NCI-H2029 treated with DMSO at 0.1 percent for 48 hours (cell line): ENCODE measurements at places on chromosomes 12 and 14.

DNA sequence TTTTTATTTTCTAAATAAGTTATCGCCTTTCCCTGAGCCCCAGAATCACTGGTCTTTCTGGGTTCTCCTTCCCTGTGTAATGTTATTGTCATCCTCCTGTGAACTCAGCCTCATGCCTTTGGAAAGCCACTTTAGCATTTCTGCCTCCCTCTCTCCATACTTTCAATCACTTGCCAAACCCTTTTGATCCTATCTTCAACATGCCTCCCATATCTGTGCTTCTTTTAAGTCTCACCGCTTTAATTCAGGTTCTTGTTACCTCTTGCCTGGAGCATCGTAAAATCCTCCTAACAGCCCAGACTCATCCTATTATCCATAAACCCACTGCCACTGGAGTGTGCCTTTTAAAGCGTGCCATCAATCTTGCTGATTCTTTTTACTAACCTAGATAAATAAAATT, 321.8 kb downstream of the BMP4 start:
- DNase-seq, result no peak

GRCh38 chr12:106138633-106139421, at the start of gene NUAK1:
TSS of gene NUAK1 (minus strand) at chr12:106138954. CDS start at chr12:106138653, 301 bp downstream.
- DNase-seq, result peak; percentile 12

DNA sequence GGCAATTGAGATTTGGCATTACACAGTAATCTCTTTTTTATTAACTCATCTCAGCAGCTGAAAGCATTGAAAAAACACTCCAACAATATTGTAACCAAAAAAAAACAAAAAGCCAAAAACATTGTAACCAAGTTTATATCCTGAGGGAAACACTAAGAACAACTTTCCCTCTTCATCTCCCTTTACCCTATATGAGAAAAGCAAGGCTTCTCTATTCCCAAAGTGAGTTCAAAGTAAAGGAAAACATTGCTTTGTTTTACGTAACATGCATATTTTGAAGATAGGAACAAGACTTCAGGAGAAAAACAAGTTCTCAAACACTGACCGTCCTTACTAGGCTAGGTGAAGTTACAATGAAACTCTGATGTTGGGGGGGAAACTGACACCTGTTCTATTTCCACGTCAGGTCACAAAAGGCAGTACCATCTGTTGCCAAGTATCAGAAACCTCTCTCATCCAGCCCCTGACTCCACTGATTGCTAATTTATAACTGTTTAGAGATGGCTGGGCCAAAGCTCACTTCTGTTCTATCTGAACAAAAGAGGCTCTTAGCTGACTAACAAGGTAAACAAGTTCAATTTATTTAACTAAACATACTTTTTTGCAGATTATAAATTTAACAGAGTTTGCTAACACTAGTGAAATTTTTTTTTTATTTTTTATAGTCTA, 67.9 kb upstream of the PLXNC1 start:
- DNase-seq, result no peak

DNA sequence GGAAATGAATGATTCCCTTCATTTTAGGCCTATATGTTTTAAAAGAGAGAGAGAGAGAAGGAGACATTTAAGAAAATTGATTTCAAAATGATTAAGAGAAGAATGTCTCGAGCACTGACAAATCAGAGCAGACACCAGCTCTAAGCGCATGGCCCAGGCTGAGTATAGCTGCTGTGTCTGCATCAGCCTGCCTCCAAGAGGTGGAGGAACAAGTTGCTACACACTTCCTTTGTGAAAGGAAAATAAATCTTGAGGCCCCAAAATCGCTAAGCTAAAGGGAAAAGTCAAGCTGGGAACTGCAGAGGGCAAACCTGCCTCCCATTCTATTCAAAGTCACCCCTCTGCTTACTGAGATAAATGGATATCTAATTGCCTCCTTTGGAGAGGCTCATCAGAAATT, 728.7 kb upstream of the TMEM132C start:
- DNase-seq, result no peak

DNA sequence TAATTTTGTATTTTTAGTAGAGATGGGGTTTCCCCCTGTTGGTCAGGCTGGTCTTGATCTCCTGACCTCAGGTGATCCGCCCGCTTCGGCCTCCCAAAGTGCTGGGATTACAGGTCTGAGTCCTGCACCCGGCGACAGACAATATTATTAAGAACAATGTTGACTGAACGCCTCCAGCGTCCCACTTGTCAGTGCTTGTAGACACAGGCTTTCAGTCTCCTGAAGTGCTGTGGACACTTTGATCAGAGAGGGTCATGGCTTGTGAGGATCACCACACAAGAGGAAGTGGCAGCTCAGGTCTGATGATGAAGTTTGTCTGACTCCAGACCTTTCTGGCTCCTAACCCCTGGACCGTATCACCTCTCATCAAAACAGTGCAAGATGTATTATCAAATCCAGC, 114.6 kb downstream of the CHST11 start:
- DNase-seq, result no peak

DNA sequence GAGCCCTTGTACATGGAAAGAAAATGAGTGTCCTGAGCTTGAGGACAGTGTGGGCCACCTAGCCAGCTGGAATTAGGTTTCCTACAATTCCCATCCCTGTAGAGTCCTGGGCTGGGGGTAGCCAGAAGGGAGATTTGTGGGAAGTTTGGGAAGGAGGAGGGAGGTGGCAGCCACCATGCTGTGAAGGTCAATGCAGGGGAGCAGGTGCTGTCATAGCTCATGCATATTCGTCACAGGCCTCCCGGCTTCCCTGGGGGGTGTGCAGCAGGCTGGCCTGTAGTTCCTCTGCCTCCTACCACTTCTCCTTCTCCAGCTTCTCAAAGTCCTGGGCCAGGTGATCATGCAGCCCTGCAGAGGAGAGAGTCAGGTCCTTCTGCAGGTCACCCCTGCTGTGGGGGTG, 121.3 kb downstream of the TBX3 start:
- no peak for DNase-seq

- no peak for DNase-seq
These were observed 406.3 kb upstream of the FAR2 start for GRCh38 chr12:28742791-28743190.

DNA sequence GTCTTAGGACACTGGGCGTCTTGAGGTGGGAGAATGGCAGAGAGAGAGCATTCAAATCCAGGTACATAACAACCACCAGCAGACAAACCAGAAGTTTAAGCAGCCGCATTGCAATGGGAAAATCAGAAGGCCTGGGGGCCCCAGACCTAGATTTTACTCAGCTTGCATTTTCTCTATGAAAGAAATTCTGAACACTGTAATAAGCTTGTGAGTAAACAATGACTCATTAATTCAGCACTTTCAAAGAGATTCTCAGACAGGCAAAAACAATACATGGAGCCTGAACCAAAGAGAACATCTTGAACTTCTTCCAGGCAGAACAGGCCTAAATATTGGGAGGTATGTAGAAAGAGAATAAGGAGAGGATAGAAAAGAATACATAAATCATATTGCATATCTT, 69.8 kb upstream of the IFNG-AS1 start:
- DNase-seq, result no peak

DNA sequence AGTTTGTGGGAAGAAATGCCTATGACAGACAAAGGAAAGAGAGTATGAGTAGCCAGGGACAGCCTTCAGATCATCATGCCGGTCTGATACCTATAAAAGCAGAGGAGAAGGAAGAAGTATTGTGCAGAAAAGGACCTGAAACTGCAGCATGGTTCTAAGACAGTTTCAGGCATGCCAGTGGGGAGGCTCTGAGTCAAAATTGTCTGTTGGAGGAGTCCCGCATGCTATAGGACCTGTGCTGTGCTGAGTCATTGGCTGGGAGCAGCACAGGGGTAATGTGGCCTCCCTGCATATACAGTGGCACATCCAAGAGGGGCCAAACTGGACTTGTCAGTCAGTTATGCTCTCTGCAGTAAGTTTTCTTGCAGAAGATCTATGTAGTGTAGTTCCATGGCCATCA, 40.7 kb downstream of the NEUROD4 start:
- no peak for DNase-seq

GRCh38 chr12:95963096-95963495, 20.0 kb downstream of the AMDHD1 start:
- no peak for DNase-seq

- DNase-seq, result peak; percentile 60
These were observed 114.2 kb upstream of the ARID2 start for GRCh38 chr12:45615268-45615667.

DNA sequence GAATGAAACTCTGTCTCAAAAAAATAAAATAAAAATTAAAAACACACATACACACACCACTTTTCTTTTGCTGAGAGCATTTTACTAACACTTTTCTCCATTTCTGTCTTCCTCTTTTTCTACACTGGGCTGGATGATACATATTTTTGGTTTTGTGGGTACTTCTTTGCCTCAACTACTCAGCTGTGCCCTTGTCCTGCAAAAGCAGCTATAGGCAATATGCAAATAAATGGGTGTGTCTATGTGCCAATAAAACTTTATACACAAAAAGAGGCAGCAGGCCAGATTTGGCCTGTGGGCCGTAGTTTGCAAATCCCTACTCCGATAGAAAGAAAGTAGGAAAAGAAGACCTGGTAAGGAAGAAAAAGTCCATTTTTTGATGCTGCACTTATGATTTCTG, 6.5 kb downstream of the CLMN start:
- no peak for DNase-seq

DNA sequence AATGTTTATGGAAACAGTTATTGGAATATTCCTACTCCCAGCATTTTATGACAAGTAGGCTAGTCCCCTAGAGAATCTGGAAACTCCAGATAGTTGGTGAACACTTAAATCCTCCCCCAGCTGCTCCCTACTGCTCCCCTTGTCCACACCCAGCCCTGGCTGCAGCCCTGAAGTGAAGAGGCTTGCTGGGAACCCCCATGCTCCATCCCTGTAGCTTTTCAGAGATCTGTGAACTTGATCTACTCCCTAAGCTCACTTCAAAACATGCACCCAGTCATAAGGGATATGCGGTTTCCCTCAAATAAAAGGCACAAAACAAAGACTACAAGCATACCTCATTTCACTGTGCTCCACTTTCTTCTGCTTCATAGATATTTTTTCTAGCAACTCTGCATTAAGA, 33.2 kb downstream of the EGLN3 start:
- DNase-seq, result no peak

- no peak for DNase-seq
These were observed 25.3 kb downstream of the CMKLR1 start for GRCh38 chr12:108313606-108314351.

- DNase-seq, result no peak
These were observed 215.0 kb downstream of the SNAPC1 start for GRCh38 chr14:61977217-61977616.

GRCh38 chr12:124884587-124885438, 21.1 kb upstream of the SCARB1 start:
- DNase-seq, result no peak

DNA sequence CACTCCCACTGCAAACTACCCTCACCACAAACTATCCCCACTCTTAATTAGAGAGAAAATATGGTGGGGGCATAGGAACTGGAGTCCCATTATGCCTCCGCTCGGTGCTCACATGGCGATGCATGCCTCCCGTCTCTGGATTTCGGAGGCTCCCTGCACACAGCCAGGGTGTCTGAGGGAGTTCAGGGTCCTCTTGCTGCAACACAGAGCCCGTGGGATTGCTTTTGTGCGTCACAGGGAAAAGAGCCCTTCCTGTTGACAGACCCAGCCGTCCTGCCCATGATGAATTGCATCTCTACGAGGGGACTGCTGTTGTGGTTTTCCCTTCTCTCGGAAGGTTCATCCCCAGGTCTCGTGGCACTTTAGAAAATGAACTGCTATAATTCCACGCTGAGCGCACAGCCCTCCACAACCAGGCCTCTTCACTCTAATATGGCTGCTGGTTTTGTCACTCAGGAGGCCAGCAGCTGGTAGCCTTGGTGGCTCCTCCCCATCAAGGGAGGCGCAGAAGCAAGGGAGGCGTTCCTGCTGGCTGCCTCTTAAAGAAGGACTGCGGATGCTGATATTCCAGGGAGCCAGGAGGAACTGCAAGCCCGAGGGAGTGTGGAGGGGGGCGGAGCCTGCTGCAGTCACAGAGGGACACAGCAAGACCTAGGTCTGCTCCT, 158.0 kb downstream of the KCNA5 start:
- peak; percentile 84 for DNase-seq

- DNase-seq, result peak; percentile 77
These were observed at the start of gene MUCL1 for GRCh38 chr12:54853933-54854538. TSS of gene MUCL1 (plus strand) at chr12:54854516. CDS start at chr12:54854583, 67 bp downstream.

DNA sequence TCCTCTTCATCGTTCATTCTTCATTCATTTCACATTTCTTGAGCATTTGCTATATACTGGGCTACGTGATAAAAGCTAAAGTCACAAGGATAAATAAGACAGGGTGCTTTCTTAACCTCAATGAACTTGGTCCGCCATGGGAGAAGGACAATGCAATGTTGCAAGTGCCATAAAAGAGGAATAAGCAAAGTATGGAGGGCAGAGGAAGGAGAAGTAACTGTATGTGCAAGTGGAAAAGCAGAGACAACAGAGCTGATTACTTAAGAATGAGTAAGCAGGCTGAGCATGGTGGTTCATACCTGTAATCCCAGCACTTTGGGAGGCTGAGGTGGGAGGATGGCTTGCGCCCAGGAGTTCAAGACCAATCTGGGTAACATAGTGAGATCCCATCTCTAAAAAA, 14.4 kb downstream of the AREL1 start:
- no peak for DNase-seq

DNA sequence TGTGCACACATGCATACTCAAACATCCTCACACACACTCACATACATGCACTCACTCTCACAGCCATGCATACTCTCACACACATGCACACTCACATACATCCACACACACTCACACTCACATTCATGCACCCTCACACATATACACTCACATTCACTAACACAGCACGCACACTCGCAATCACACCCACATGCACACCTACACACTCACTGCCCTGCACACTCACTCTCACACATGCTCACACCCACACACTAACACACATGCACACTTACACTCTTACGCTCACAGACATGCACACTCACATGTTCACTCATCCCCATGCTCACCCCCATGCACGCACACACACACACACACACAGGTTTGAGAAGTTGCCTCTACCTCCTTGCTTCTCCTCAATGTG, 63.2 kb upstream of the SFSWAP start:
- no peak for DNase-seq

DNA sequence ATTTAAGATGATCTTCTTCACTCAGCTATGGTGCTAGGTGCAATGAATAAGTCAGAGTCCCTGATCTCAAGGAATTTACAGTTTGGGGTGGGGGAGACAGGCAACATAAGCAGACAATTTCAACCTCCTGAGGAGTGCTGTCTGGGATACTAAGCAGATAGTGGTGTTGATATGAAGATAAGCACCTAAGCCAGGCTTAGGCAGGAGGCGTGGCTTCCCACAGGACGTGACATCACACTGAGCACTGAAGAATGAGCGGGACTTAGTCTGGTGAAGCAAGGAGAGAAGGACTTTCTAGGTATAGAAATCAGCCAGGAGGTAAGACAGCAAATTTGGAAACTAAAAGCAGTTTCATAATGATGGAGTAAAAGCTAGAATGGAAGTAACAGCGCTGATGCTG, 6.8 kb downstream of the PRPH start:
- no peak for DNase-seq

DNA sequence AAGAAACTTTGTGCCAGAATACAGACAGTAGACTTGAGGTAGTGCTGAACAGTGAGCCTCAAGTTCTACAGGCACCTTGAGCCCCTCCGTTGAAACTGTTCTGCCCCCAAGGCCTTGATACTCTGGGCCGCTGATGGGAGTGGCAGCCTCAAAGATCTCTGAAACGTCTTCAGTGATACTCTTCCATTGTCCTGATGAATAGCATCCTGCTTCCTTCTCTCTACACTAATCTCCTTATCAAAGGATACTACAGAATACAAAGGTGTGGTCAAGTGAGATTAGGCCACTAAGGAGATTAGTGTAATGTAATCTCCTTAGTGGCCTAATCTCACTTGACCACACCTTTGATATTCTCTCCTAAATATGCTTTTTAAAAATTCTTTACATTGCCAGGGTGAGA, 419.8 kb upstream of the SEL1L start:
- no peak for DNase-seq

- no peak for DNase-seq
These were observed 2.9 kb downstream of the RBM23 start for GRCh38 chr14:22915886-22916521.
